ENCODE measurements at places on chromosomes 6 and 20.
A peak's percentile ranks its signal among the peaks of the same experiment; 100 is the strongest.

GRCh38 chr6:148967011-148967520, 220.2 kb downstream of the UST start:
- DNase-seq: no peak

- DNase-seq: no peak
Observed at GRCh38 chr20:44174996-44175765, 11.8 kb downstream of the JPH2 start.

GRCh38 chr6:102742028-102742427, 1348.5 kb downstream of the GRIK2 start:
- no peak for DNase-seq

GRCh38 chr6:118588626-118589025, 40.5 kb downstream of the PLN start:
- DNase-seq: no peak

DNA sequence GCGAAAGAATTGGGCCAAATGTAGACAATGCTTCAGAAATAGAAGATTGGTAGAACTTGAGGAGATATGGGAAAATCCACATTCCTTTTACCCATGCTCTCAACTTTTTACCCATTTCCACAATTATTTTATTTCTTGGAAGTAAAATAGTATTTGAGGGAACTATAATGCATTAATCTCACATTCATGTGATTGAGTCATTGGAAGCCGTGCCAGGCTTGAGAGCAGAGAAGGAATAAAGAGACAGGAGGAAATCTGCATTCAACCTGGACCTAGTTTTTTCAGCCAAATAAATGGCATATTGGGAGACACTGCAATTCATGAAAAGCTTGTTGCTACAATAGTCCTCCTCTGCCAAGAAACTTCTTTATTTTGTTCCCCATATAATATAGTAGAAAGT, 2.8 kb upstream of the NUP153 start:
- no peak for DNase-seq

- no peak for DNase-seq
Observed at GRCh38 chr6:136173519-136174507, 76.3 kb downstream of the MTFR2 start.

DNA sequence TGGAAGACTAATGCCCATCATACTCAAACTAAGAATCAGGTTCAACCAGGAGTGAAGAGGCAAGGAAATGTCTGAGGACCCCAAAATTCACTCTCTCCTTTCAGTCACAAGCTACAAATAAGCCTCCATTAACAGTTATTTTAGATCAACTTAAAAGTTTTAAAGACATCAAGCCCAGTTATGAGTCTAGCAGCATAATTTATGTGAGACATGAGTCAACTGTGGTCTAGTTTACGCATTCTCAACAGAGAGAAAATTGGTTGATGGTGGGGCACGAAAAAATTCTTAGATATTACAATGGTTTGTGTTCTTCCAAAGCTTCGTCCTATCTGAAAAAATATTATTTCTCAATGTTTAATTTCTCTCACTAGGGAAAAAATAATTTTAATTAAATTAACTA, 204.9 kb upstream of the NT5E start:
- no peak for DNase-seq

DNA sequence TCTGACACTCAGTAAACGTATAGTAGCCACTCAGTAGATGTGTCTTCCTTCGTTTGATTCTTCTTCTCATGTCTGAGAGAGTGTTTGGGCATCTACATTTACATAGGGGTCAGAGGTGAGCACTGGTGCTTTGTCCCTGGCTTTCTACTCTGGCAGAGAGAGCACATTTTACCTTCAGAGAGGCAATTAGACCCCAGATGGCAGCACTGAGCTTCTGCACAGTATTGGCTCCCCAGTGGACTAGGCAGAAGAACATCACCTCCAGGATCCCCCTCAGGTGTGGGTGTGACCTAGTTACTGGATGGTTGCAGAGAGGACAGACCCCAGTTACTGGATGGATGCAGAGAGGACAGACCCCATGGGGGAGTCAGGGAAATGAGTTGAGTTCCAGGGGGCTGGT, 327.2 kb downstream of the DHX35 start:
- DNase-seq: no peak

DNA sequence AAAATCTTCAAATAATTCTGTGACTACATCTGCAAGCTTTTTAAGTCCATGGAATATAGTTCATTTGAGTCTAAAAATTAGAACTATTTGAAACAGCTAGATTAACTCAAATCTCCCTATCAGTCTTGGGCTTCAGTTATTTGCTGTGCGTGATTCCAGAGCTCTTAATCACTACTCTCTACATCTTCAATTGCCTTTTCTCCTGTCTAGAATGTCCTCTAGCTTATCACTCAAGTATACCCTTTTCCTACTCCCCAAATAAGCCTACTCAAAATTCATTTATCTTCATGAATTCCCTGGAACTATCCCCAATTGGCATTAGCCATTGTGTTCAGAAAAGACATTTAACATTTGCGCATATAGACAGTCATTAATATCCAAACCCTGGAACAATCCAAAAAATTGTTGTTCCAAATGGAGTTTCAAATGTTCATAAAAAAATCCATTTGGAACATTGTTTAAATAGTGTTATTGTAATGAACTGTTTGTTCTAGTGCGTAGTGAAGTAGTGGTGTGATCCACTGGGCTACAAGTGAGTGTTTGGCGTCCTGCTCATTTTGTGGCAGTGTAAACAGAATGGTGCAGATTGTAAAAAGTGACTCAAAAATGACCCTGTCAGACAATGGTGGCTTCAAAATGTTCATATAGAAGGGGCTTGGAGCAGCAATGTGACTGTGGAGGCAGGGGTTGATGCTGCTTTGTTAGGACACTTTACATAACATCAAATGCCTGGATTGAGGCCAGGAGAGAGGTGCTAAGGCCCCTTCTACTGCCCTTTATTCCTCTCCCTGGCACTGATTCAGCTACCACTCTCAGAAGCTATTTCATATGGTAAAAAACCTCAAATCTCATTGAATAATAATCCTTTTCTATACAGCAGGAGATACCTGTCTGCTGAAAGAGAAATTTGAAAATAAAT, 122.3 kb downstream of the KIF6 start:
- DNase-seq: no peak

DNA sequence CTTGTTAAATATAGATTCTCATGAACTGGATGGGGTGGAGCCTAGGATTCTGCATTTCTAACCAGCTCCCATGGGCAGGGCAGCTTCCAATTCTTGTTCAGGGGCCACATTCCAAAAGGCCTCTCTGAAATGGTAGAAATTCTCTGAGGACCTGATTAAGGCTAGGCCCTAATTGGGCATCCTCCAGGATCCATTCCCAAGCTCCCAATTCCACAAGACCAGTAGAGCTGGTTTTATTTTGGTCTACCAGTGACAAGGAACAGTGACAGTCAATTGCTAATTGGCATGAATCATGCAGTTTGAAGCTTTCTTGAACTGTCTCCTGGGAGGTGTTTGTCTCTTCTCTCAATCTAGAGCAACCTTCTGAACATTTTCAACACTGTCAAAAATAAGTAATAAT, 3.0 kb downstream of the THBD start:
- no peak for DNase-seq

- DNase-seq: no peak
Observed at GRCh38 chr6:38646166-38646878, 6.6 kb upstream of the BTBD9 start.

DNA sequence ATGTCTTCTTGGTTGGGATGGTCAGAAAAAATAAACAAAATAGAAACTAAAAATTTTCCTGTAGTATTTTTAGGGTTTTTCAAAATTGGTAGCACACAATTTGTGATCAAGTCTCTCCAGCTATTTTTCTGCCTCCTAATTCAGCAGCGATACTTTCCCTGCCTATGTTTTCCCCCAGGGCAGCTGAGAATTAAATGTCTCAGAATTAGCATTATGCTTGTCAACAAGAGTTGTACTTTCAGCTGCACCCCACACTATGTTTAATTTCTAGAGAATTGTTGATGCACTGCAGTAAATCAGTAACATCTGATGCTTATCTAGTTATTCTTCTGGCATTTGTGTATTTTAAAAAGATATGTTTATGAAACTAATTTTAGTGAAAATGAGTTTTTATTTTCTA, 34.2 kb upstream of the ZNF337 start:
- no peak for DNase-seq

DNA sequence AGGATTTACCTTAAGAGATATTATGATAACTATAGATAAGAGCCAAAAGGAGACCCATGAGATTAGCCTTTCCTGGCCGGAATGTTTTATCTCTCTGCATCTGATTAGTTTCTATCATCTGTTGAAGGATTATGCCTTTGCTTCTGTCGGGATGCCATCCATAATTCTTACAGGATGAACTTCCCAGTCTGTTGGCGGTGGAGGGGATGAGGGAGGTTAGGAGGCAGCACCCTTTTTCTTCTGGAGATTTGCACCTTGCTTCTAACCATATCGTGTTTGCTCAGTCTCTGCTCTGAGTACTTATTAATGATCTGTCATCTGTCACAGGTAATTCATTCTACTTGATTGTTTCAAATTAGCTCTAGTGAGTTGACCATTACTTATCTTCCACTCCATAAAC, 292.1 kb downstream of the KHDC1L start:
- no peak for DNase-seq

- no peak for DNase-seq
Observed at GRCh38 chr6:127403636-127404035, 55.6 kb downstream of the KIAA0408 start.

DNA sequence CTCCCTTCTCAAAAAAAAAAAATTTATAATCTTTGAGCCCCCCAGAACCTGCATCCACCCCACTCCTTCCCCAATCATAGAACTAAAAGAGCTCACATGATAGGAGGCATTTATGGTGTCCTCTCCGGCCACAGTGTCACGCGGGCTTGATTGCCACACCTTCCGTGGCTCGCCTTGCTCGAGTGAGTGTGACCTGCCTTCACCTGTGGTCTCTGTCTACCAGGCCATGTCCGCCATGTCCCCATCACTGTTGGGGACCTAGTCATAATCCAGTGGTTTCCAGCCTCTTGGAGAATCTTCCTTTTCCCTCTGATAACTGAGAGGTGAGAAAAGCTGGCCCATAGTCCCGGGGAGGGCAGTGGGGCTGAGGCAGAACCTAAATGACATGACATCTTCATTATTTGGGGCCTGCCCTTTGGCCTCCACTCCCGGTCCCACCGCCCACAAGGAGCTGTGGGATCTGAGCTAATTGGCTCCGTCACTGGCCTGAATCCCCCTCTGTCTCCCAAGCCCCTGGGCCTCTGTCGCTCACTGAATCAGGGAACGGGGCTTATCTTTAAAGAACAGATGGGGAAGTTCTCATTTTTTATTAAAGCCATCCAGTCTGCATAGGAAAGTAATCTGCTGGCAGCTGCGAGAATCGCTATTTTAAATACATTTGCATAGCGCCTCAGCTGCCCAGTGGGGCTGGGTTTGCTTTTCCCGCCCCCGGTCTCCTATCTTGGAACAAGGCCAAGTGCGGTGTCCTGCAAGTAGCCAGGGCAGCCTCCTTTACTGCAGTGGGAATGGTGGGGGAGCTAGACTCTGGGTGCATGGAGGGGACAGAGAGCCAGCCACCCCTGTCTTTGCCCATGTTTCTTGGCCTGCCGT, 197.6 kb upstream of the PMEPA1 start:
- DNase-seq: no peak

DNA sequence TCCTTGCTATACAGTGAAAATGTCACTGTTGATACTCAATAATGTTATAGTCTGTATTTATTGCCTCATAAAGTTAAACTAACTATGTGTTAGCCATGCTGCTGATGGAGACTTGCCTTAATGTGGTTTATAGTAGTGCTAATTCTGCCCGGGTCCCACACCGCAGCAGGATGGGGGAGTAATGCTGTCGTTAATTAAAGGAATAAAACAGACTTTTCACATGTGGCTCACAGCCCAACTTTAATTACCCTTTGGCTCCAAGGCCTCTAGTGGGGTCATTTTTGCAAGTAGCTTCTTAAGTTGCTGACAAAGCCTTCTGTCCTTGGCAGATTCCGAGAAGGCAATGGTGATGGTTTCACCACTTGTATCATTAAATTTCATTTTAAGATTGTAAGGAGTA, 634.3 kb downstream of the TBC1D32 start:
- no peak for DNase-seq

DNA sequence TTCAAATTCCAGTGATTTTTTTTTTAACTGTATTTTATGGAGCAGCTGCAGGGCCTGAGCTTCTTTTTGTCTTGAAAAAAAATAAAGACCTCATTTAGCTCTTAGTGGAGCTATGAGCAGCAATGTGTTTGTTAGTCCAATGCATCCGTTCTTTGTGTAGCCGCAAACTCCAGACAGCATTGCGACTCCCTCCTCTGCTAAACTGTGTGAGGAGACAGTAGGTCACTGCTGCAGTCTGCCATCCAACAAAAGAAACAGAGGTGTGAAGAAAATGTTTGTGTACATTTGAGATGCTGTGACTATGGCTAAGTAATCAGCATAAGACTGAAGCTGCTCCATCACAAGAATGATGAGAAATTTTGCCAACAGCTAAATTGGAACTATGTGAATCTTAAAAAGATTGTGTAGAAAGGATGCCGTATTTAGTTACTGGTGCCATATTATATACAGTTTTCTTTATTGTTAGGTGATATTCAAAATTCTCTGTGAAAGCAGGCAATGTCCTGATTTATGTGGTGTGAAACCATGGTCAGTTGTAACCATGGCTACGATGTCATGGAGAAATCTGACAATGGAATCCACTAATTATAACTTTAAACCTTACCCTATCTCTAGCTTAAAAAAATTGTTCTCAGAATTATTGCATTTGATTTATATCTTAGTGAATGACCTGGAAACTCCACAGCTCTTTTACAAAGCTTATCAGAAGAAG, 428.8 kb upstream of the EPHA7 start:
- DNase-seq: no peak

GRCh38 chr6:28910901-28911690, 12.7 kb downstream of the TRIM27 start:
- no peak for DNase-seq

GRCh38 chr6:43714311-43715055, 26.9 kb upstream of the MRPS18A start:
- peak; percentile 67 for DNase-seq

GRCh38 chr6:90939906-90940305, 353.0 kb upstream of the MAP3K7 start:
- DNase-seq: no peak

- DNase-seq: no peak
Observed at GRCh38 chr6:170545405-170545804, 7.7 kb downstream of the PSMB1 start.

- DNase-seq: no peak
Observed at GRCh38 chr20:62724692-62725595, 16.3 kb downstream of the NTSR1 start.

GRCh38 chr20:507761-508332, 35.7 kb downstream of the CSNK2A1 start:
- DNase-seq: no peak

GRCh38 chr6:166684866-166685265, 57.8 kb upstream of the RPS6KA2 start:
- no peak for DNase-seq

GRCh38 chr20:18992418-18992817, 178.8 kb downstream of the SCP2D1 start:
- no peak for DNase-seq

GRCh38 chr20:46192376-46192944, 74.3 kb downstream of the CD40 start:
- DNase-seq: no peak

GRCh38 chr20:8438748-8439147, 306.7 kb downstream of the PLCB1 start:
- DNase-seq: no peak

- no peak for DNase-seq
Observed at GRCh38 chr6:107402533-107402932, 56.8 kb downstream of the PDSS2 start.
